ENCODE measurements at places on chromosomes 3 and 15.

DNA sequence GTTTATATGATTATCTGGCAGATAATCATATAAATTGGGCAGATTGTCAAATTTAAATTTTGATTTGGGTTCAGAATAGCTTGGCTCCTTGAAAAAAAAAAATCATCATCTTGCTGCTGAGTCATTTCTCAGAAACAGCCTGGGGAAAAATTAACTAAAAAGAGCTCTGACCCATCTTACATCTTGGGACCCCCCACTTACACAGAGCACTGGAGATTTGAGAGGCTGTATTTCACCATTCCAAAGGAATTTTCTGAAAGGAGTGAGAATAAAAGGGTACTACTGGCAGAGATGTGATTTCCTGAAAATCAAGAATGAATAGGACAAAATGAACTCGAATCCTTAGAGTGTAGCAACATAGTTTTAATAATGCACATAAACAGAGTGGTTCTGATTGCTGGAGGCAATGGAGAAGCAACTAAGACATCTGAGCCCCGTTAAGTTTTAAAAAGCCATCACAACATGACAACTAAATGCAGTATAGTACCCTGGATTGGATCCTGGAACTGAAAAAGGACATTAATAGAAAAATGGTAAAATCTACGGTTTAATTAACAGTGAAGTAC, 97.5 kb downstream of the RFTN1 start:
- no peak for DNase-seq

GRCh38 chr3:111476701-111477100, 65.3 kb upstream of the CD96 start:
- DNase-seq, result no peak

DNA sequence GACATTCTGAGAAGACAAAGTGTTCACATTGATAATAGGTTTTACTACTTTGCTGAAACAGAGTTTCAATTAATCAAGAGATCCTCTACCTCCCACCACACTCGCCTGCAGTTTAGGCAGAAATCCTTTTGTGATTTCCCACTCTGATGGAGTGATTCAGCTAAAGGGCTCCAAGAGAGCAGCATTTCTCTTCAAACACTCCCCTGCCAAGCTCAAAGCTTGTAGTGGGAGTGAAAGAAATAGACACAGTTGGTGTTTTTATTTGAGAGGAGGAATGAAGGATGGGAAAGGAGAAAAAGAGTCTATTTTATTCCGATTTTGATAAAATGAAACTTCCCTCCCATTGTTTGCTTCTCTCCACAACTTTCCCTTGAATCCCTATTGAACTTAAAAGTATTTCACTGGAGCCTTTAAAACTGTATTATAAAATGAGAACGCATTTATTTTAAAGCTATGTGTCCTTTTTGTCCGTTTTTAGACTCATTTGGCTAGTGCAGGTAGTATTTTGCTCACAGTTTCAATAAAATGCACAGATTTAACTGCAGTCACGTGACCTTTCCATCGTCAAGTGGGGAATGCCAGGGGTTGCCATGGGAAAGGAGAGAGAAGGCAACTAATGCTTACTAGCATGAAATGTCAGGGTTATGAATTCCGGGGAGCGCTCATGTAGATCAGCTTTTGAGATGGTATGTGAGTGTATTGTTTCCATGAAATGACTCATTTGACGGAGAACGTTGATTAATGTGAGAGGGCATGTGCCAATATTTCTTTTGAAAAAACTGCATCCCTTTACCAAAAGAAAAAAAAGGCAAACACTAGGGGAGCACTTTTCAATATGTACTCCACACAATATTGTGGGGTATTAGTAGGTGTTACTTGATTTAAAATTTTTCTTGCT, 7.7 kb upstream of the OSBPL11 start:
- no peak for DNase-seq

- peak; percentile 24 for DNase-seq
These were observed 8.9 kb upstream of the CSPG4 start for GRCh38 chr15:75721480-75721922.

GRCh38 chr3:69121950-69122349, 445 bp downstream of the LMOD3 start:
- no peak for DNase-seq

DNA sequence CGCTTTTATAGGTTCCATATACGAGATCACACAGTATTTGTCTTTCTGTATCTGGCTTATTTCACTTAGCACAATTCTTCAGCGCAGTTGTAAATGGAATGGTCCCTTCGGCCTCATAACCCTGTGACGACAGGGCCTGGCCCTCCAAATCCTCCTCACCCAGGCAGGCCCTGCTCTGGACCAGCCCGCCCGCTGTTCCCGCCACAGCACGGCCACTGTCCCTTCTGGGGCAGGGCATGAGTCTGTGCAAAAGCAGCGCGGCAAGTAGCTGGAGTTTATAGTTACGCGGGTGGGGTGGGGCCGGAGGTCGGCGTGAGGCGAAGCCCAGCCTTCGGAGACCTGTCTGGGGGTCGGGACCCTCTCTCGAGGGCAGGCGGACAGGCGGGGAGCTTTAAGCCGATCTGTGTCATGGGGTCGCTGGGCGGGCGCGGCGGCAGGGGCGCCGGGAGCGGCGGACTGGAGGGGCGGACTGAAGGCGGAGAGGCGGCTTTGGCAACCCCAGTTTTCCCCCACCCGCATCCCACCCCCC, 543 bp downstream of the ARPIN start:
- DNase-seq, result peak; percentile 64

DNA sequence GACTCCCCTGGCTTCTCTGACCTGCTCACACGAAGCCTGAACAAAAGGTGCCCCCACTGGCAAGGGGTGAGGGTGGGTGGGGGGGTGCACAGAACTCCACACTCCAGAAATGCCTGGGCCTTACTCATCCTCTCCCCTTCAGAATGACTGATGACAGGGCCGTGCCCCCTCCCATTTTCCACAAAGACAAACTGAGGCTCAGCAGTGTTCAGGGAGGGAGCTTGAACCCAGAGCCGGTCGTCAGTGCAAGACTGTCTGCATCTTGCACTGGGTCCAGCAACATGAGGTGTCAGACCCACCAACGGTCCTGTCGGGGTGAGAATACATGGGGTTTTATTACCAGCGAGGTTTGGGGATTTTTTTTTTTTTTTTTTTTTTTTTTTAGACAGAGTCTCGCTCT, 15.3 kb downstream of the IGDCC3 start:
- DNase-seq, result no peak

GRCh38 chr3:171374260-171374659, 85.9 kb downstream of the TNIK start:
- DNase-seq, result no peak

GRCh38 chr3:20097015-20097414, 56.8 kb downstream of the KAT2B start:
- DNase-seq, result peak; percentile 60

GRCh38 chr3:70911719-70912118, 599.3 kb upstream of the MDFIC2 start:
- no peak for DNase-seq

DNA sequence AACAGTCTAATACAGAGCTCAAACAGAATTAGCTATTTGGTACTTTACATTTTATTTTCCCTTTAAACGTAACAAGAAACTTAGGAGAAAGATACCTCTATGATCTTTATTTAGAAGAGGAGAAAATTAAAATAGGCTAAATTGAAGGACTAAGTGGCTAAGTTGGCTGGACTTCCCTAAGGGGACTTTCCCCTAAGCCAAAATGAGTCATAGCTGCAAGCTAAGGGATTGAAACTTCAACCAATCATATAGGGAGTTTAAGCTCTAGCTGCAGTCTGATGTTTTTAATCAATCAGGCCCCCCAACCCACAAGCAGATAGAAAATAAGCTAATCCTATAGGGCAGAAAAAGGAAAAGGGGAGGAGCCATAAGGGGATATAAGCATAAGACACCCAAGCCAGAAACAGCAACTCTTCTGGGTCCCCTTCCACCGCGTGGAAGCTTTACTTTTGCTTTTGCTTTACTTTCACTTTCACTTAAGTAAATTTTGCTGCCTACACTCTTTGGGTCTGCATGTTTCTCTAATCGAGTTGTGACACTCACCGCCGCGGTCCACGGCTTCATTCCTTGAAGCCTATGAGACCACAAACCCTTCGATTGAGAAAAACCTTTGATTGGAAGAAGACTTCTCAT, 1108.5 kb upstream of the EPHA6 start:
- DNase-seq, result no peak

- no peak for DNase-seq
These were observed 134.3 kb upstream of the RARB start for GRCh38 chr3:25293736-25294135.

DNA sequence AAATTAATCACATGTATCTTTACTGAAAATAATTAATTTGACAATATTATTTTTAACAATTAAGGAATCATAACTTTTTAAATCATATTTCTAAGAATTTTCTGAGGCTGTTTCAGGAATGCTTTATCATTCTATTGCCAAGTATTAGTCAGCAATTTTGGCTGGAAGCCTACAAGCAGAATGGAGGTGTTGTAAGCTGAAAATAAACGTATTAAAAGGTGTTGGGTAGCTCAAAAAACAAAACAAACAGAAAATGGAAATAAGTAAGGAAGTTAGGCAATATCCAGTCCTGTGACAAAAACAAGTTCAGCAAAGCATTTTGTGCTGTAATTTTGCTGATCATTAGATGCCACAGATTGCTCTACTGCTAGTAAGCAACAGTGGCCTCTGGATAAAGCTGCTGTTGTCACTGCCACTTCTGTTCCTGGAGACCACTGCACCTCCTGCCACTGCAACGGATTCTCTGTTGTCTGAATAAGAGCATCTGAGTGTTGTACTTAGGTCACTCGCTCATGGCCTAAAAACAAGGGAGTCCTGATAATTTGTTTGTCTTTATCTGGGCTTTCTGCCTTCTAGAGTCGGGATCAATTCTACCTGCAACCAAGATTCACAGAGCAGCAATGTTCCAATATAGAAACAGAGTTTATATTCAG, 63.5 kb upstream of the SLITRK3 start:
- DNase-seq, result no peak

- no peak for DNase-seq
These were observed 94.4 kb downstream of the DTWD1 start for GRCh38 chr15:49715211-49715610.

DNA sequence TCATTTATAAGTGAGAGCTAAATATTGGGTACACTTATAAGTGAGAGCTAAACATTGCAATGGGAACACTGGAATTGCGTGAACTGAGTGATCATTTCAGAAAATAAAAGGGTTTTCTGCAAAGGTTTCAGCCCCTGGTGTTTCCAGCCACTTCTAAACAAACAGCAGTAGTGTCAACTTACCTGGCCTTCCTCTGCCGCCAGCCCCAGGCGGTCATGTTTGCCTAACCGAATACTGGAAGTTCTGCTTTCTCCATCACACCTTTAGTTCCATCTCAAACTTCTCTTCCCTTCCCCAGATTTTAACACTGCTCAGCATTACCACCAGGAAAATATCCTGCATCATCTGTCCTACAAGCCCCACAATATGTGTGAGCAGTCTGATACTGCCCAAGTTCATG, 58.6 kb downstream of the MRPL3 start:
- DNase-seq, result no peak

DNA sequence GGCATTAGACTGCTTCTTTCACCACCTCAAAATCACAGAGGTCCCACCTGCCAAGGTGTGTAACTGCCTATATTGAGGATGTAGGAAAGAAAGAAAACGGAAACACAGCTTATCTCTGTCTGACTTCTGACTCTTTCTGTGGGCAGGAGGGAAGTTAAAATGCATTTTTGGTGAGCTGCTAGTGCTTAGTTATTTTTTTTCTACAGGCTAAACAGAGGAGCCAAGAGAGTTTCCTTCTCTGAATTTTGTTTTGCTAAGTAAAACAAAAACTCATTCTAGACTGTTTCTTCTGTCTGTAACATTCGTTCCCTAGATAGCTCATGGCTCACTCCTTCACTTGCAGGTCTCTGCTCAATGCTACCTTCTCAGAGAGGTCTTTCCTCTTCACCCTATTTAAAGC, 18.8 kb upstream of the AMOTL2 start:
- no peak for DNase-seq

GRCh38 chr3:107213044-107213669, 164.1 kb upstream of the CCDC54 start:
- no peak for DNase-seq

DNA sequence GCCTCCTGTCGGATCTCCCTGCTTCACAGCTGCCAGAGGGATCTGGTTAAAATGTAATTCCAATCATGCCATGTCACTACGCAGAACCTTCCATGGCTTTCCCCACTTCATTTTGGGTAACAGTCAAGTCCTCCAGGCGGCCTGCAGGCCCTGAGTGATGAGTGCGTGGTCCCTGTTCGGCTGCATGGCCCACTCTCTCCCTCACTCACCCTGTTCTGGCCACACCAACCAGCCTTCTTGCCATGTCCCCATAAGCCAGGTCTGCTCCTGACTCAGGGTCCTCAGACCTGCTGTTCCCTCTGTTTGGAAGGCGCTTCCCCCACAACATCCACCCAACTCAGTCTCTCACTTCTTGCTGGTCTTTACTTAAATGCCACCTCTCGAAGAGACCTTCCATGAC, 41.6 kb upstream of the LINGO1 start:
- no peak for DNase-seq

- DNase-seq, result no peak
These were observed 5.3 kb downstream of the PLCB2 start for GRCh38 chr15:40302288-40302886.

DNA sequence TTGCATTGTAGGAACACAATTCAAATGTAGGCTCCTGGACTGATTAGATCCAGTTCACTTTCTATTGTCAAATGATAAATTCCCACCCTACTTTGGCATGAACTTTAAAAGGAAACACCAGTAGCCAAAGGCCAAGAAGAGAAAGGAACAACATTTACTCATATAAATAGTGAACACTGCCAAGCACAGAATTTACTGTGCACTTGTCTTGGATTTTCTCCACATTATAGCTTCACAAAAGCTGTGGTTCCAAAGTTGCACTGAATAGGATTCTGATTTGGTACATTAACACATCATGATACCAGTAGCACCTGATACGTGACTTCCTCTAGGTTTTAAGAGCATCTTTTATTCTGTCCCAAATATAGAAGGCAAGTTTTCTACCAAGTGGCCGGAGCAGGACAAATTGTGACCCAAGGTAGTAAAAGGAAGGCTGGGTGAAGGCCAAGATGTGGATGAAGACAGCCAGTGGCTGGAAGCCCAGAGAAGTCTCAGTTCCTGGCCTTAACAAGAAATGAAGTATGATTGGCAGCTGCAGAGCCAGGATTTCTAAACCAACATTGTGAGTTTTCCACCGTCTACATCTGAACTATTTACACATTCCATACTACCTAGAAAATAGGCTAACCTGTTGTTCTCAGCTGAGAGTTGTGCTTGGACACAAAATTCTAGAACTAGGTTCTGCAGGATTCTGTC, 206.7 kb downstream of the THRB start:
- DNase-seq, result peak; percentile 69

DNA sequence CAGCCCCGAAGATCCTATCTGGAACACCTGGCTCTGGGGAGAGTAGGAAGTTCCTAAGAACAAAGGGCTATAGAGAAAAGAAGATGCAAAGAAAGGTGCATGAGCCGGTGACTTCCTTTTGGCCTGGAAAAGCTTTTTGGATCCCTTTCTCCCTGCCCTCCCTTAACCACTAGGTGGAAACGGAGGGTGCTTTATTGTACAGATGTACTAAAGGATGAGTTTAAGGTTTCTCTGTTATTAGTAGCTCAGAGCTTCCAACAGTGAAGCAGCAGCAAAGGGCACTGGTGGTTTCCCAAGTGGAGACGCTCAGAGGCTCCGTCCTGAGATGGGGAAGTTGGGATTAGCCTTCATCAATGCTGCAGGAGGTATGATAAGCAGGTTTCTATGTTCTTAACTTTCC, 5.9 kb upstream of the ADGRG7 start:
- no peak for DNase-seq

- no peak for DNase-seq
These were observed 212.1 kb downstream of the GBE1 start for GRCh38 chr3:81549388-81549787.
